ENCODE measurements at places on chromosomes 3 and 15.
A peak's percentile ranks its signal among the peaks of the same experiment; 100 is the strongest.

GRCh38 chr3:64489361-64490044 lies 198.3 kb downstream of the ADAMTS9 start:
- no peak for DNase-seq

DNA sequence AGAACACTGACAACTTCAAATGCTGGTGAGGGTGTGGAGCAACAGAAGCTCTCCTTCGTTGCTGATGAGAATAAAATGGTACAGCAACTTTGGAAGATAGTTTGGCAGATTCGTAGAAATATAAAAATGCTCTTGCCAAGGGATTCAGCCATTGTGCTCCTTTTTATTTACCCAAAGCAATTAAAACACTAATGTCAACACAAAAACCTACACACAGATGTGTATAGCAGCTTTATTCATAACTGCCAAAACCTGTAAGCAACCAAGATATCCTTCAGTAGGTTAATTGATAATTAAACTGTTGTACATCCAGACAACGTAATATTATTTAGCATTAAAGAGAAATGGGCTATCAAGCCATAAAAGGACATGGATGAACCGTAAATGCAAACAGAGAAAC lies 37.8 kb upstream of the LSAMP start:
- DNase-seq: no peak

DNA sequence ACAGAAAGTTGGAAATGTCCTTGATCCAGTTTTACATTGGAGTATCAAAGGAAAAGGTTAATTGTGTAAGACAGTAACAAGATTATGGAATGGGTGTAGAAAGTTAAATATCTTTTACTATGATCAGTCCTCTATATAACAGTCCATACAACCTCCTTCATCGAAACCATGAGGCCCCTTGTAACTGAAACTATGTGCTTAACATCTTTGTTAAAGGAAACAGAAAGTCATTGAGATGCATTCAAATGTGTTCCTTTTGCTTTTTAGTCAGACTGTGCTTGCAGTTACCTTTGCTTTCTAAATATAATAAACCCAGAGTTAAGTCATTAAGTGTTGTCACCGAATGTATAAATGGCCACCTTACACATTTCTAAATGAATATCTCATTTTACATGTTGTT lies 1298.5 kb downstream of the ROBO2 start:
- DNase-seq: no peak

- DNase-seq: no peak
These were observed 12.4 kb upstream of the TTBK2 start for GRCh38 chr15:42932833-42933515.

DNA sequence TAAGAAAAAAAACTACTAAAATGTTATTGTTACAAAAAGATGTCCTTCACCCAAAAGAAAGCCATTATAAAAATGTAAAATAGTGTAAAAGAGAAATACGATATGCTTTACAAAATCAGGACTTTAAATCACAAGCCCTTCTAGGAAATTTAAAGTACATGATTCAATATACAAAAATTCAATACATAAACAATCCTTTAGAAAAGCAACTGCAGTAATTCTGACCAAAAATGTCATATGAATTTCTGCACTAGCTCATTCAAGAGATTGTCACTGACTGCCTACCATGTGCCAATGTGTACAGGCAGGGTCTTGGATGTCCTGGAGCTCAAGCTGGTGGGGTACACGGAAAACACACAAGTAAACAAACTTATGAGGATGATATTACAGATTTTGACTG lies 2.5 kb downstream of the MORC1 start:
- no peak for DNase-seq

GRCh38 chr3:31775383-31775782 lies 205.7 kb downstream of the OSBPL10 start:
- DNase-seq: no peak

DNA sequence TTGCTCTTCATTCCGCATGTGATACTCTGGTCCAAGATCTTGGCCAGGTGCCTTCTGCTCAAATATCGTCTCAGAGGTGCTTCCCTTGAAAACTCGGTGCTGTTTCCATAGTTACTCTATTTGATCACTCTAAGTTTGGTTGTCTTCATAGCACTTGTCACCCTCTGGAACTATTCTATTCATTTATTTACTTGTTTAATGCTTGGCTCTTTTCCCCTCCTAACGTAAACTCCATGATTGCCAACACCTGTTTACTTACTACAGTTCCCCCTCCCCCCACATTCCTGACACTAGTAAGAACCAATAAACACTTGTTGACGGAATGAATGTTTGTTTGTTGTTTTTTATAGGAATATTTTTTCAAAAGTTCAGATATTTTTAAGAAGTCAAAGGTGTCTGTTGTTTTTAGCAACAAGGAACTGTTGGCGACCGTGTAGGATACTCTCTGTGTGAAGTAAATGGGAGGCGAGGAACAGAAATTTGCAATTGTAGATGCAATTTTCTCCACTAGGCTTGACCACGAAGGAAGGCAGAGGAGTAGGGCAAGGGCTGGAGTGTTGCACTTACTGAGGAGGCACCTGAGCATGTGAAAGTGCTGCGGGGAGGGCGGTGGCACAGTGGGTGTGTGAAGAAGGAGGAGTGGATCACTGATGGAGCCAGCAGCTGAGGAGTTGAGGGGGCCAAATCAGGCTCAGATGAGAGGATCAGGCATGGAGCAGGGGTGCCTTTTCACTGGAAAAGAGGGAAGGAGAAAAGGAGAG lies 48.4 kb downstream of the MOBP start:
- DNase-seq: no peak

- DNase-seq: no peak
These were observed 6.6 kb downstream of the RBP1 start for GRCh38 chr3:139532976-139533375.

GRCh38 chr15:25244731-25245585 lies 193.9 kb downstream of the UBE3A start:
- no peak for DNase-seq

DNA sequence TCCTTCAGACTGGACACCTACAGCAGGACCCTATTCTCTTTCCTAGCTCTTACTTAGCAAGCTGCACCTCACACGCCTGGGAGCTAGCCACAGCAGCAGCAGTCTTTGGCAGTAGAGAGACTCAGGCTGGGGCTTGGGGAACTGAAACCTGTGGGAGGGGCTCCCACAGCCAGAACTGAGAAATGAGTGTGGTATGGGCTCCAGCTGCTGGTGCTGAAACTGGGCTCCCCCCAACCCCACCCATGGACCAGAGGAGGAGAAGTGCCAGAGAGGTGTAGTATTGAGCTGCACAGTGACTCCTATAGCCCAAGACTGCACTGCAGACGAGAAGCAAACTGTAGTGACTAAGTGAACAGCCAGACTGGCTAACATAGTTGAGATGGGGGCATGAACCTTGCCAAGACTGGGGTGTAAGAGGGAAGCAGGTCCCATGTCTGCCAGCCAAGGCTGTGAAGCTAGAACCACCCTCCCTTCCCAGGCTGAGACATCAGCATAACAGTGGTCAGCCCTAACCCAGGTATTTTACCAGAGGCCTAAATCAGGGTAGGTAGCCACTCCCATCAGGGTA lies 62.5 kb downstream of the MYO5A start:
- DNase-seq: peak; percentile 57

DNA sequence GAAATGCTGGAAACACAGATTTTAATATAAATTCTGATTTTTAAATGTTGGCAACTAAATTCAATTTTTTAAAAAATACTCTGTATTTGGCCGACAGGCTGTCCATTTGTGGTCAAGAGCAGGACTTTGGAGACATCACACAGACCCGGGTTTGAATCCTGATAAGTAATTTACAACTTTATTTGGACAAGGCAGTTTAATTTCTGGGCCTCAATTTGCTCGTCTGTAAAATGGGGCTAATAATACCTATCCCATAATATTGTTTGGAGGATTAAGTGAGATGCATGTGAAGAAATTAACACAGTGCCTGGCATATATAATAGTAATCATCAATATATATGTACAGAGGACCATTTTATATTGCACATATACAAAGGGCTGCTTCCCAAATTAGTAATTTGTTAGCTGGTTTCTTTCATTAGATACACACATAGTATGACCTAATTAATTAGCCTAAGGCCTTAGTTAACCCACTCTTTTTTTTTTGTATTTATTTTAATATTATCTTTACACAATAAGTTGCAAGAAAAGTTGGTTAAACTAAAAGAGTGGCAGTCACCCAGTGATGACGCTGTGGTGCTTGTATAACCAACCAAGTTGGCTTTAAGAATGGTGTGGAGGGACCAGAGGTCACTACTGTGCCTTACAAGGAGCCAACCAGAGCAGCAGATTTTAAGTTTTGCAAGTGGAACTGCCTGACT lies 665 bp downstream of the PIGB start:
- DNase-seq: no peak

DNA sequence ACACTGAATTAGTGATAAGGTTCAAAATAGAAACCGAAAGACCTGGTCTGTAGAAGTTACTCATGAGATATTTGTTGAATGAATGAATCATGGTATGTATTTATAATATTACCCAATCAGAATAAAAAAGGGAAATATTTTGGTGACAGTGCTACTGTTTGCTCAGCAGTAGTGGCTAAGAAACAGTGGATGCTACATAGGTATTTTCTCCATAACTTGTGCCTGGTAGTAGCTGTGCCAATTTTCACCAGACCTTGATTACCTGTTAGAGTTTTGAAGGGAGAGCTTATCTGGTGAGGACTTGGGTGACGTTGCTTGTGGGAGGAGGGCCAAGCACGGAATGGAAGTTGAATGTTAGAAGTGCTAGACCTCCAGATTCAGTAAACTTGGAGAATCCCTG lies 14.3 kb downstream of the LIMD1 start:
- no peak for DNase-seq

GRCh38 chr3:58685641-58686040 lies 19.1 kb upstream of the FAM3D start:
- DNase-seq: no peak

DNA sequence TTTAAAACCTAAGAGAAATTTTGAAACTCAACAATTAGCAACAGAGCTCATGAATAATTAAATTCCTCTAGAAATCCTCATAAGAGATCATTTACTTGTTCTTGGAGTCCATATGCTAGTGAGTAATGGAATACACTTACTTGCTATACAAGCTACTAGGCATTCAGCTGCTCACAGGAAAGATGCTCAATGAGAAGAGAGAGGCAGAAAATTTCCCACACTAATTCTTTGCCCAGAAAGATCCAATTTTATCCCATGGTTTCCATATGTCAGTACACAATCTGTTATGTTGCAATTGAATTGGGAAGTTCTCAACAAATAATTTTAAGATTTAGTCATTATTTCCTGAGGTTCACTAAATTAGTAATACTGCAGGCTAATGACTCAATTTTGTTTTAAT lies 310.4 kb downstream of the RYR3 start:
- no peak for DNase-seq

GRCh38 chr15:65948383-65948782 lies 79.1 kb downstream of the RAB11A start:
- no peak for DNase-seq

DNA sequence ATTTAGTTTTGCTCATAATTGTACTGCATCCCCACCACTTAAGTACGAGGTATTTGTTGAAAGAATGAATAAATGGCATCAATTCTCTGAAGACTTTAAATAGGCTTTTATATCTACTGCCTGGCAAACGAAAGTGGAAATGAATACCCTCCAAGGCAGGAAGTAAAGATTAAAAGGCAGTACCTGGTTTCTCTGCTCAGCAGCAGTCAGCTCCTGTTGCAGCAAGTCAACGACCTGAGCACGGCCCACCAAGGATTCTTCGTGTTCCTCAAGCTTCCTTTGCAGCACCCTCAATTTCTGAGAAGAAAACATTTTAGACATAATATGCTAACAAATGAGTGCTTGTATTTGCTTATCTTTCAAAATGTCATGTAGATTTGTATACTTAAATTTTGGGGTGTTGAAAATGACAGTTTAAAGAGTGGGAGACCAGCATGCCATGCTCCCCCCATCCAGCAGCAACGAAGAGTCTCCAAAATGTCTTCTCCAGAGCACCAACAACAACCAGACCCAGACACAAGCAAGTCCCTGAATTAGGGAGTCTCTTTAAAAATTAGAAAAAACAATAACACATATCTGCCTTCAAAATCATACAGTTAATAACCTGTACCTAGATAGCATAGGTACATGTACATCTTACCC lies 31.2 kb downstream of the GOLGB1 start:
- DNase-seq: no peak

- DNase-seq: no peak
These were observed 50.4 kb upstream of the TBC1D21 start for GRCh38 chr15:73822998-73823397.

- no peak for DNase-seq
These were observed 252.2 kb upstream of the CTDSPL start for GRCh38 chr3:37609181-37610110.

GRCh38 chr3:171163101-171164066 lies 136.9 kb upstream of the SLC2A2 start:
- DNase-seq: no peak

DNA sequence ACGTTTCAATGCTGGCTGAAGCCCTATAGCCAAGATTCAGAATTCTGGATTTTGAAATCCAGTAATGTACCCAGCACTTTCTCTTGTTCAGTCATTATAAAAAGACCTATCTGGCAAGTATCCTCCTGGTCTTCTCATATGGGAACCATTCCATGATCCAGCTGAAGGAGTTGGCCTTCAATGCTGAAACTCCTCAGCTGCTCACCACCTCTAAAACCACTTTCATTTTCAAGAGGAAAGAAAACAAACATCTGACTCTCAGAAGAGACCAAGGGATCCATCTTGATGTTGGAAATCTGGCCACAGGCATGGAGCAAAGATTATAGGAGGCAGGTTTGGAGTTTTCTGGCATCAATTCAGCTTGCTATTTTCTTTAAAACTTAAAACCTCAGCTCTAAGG lies 235.4 kb downstream of the FMN1 start:
- DNase-seq: no peak

DNA sequence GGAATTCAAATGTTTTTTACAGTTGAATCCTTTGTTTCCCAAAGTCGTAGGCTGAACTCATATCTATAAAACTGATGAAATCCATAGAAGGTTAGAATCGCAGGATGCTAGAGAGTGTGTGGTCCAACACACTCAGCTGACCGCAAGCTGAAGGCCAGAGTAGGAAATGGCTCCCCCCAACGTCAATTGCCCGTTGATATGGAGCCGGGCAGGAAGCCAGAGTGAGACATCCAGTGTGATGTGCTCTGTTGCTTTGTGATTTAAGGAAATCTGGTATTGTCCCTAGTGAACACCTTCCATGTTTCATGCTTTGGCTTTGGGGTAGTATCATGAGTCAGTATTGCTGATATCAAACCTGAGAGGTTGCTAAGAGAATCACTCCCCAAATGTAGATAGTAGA lies 5.8 kb upstream of the MEX3B start:
- no peak for DNase-seq

- no peak for DNase-seq
These were observed 3.4 kb downstream of the GAP43 start for GRCh38 chr3:115626721-115627120.

DNA sequence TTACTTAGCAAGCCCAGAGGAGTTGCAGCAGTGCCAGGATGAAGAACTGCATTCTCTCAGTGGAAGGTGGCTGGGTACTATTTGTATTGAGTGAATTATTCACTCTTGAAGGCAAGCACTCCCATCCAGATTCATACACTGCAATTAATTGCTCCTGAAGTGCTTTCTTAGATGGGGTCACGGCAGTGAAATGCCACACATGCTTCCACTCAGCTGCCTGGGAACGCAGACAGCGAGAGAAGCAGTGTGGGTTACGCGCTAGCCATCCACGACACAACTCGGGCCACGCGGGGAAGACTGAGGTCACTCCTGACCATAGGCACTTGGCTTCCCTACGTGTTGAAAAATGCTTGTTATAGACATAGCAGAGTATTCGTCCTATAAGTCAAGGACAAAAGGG lies 30.8 kb upstream of the LMCD1 start:
- no peak for DNase-seq

Measured in stimulated activated CD4-positive, alpha-beta T cell treated with anti-CD3 and anti-CD28 coated beads, Interleukin-12 subunit alpha, Interleukin-12 subunit beta, amount 100 ng/mL, for 48 hours (primary cell).